ENCODE measurements at places on chromosomes 3 and 15. TPM values are rescaled to one million over a fixed set of nuclear protein-coding genes. Genes with fewer than 3 reads are reported as not detected.

DNA sequence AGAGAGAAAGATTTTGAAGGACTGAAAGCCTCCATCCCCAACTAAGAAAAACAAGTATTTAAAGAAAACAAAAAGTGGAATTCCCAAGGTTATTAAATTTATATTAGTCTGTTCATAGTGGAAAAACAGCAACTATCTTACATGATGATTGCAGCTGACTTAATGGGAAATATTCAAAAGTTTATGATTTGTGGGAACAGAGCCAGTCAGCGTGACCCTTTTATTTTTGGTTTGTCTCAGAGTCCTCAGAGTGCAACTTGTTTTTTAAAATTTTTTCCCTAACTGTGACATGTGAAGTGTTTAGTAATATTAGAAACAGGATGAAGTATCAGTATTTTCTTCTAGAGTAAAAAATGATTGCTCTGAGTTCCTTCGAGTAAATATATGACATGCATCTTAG is 441.9 kb upstream of the MCTP2 start:
- H3K4me3 ChIP-seq, result no peak overlapping the region
- no peak overlapping the region for H3K27ac ChIP-seq
- H3K27me3 ChIP-seq, result no peaks in the 10 kb centered on the region
- no peaks in the 10 kb centered on the region for H3K36me3 ChIP-seq

GRCh38 chr3:12436514-12437220 is 47.6 kb upstream of the TSEN2 start:
- H3K36me3 ChIP-seq, result no peaks in the 10 kb centered on the region
- peaks cover 24% of the 10 kb centered on the region for H3K4me1 ChIP-seq
- peak overlapping the region; percentile 57 for H3K4me3 ChIP-seq

DNA sequence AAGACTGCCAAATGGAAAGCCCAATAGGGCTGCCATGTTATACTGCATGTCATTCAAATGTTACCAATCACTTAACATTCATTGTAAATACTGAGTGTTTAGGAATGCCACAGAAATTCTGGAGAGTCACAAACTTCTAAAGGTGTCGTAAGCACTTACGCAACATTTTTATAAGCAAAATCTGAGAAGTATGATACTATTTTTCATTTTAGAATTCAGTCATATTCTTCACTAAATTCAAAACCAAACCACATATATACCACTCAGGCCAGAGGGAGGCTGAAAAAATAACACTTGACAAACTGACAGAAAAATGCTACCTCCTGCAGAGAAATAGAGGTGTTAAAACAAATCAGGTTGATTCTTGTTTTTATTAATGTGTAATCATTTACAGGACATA is 89.8 kb downstream of the THBS1 start:
- no peak for DNase-seq
- no peak overlapping the region for H3K4me3 ChIP-seq
- H3K27ac ChIP-seq, result no peak overlapping the region

DNA sequence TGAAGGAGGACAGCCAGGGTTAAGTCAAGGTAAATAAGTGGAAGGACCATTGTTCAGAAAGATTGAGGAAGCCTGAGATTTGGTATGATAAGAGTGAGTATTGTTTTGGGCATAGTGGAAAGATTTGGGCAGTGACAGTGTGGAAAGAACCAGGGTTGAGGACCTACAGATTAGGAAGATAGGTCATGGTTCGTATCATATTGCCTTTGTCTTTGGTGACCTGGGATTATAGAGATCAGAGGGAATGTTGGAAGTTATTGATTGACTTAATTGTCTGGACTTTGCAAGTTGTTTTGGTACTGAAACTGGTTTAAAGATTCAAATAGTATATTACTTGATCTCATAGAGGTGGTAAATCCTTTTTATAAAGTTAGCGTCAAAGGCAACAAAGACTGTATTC is 23.1 kb upstream of the MGA start:
- H3K27me3 ChIP-seq, result no peaks in the 10 kb centered on the region
- no peaks in the 10 kb centered on the region for H3K4me1 ChIP-seq
- no peaks in the 10 kb centered on the region for H3K36me3 ChIP-seq

DNA sequence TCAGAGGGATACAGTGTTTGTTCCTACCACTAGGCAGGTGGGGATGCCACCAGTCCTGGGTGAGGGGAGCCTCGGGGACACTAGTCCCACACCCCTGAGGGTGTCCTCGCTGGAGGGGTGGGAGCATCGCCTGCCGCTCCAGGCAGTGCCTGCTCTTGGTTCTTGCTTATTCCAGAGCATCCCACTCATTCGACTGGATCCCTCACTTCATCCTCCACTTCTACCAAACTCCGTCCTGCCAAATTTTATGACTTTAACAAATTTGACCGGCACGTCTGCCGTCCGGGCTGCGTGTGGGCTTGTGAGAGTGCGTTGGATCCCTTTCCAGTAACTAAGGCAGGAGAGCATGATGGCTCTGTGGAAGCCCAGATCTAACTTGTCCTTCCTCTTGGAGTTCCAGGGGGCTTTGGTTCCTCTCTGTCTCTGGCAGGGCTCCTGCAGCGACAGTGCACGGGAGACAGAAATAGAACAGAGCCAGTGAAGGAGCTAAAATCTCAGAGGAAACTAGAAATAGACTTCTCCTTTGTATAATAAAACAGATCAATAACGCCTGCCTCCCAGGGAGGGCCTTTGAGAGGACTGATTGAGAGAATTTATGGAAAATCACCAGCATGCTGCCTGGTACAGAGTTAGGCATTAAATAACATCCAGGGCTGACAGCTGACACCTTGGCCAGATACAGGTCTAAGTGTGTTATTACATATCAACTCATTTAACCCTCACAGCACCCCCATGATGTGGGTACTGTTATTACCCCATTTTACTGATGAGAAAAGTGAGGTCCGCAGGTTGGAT is 34.5 kb downstream of the MGLL start:
- DNase-seq, result no peak
- no peaks in the 10 kb centered on the region for H3K36me3 ChIP-seq
- no peaks in the 10 kb centered on the region for H3K27me3 ChIP-seq
- H3K4me1 ChIP-seq, result peaks cover 20% of the 10 kb centered on the region
- H3K4me3 ChIP-seq, result no peak overlapping the region

UBA7 gene
- total RNA-seq, result 81.3 TPM

RLBP1 gene
- total RNA-seq, result under 0.01 TPM

TXNRD3 gene
- total RNA-seq, result 18.1 TPM

NEO1 gene
- 64.2 TPM for total RNA-seq

All from osteoblast (primary cell).